Stimulated activated CD4-positive, alpha-beta T cell treated with anti-CD3 and anti-CD28 coated beads, Interleukin-4, amount 100 ng/mL, for 24 hours (primary cell): ENCODE measurements at places on chromosomes 16 and 17.

DNA sequence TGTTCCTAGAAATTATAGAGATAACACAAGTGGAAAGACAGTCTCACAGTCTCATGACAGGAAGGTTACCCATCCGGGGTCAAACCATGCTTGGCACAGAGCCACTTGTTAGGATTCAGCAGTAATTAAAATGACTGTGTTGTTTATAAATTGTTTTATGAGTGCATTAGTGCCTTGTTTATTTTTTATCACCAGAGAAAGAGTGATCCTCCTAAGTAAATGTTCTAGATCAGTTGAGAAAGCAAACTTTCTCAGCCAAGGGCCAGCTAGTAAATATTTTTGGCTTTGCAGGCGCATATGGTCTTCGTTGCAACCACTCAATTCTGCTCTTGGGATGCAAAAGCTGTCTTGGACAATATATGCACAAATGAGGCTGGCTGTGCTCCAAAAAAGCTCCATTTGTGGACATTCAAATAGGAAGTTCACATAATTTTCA, 253.9 kb upstream of the CACNG5 start:
- DNase-seq, result no peak

GRCh38 chr16:4081047-4081446, 35.2 kb downstream of the ADCY9 start:
- DNase-seq, result no peak

- DNase-seq, result no peak
Observed at GRCh38 chr17:49734515-49735490, 27.0 kb upstream of the SLC35B1 start.

DNA sequence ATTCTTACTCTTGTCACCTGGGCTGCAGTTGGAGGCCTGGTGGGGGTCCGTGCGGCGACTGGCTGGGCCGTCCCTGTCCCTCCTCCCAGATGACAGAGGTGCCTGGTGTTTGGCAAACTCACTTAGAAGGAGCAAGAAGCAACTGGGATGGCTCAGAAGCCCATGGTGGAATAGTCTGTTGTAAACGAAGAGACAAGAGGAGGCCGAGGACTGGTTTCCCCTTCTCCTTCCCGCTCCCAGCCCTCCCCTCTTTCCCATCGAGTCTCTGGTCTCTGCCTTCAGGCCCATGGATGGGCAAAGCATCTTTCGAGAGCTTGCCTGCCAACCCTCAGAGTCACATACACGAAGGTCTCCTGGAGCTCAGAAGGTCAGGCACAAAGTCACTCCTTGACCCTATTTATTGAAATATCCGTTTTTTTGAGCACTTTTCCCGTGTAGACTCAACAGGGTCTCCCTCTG, 364.4 kb downstream of the SEC14L1 start:
- DNase-seq, result no peak

GRCh38 chr16:31461201-31461920, 2.1 kb downstream of the ARMC5 start:
- no peak for DNase-seq

GRCh38 chr16:11666103-11667055, 1.9 kb upstream of the SNN start:
- no peak for DNase-seq

DNA sequence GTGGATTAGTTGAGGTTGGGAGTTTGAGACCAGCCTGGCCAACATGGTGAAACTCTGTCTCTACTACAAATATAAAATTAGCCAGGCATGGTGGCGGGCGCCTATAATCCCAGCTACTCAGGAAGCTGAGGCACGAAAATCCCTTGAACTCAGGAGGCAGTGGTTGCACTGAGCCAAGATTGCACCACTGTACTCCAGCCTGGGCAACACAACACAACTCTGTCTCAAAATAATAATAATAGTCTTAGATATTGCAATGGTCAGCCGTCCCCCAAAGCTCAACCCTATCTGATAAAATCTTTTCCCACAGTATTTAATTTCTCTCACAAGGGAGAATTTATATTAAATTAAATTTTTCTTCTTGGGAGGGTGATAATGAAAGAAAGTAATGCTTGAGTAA, 169.6 kb downstream of the XYLT1 start:
- DNase-seq, result no peak

DNA sequence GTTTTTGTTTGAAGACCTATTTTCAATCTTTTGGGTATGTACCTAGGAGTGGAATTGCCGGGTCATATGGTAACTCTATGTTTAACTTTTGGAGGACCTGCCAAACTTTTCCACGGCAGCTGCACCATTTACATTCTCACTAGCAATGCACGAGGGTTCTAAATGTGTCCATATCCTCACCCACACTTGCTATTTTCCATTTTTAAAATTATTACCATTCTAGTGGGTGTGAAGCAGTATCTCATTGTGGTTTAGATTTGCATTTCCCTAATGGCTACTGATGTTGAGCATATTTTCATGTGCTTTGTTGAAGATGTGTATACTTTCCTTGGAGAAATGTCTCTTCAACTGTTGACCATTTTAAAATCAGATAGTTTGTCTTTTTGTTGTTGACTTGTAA, 60.3 kb upstream of the HAPSTR1 start:
- DNase-seq, result no peak

DNA sequence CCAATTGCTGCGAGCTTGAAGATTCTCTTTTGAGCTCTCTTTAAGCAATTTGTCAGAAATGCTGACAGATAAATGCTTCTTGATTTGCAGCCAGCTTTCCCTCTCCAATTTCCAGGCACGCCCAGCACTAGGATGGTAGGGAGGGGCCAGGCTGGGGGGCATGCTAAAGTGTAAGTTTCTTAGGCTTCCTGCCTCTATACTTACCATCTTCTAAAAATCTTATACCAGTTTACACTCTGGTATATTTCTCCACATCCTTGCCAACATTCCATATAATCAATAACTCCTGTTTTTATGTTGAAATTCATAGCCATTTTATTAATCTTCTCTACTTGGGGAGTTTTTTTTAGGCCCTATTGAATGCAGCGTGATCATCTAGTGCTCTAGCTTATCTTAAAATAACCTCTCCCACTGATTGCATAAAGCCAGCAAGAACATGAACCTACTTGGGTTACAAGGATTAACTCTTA, 17.5 kb downstream of the ACSF2 start:
- no peak for DNase-seq

GRCh38 chr17:8884336-8884990, 17.0 kb upstream of the PIK3R6 start:
- DNase-seq, result no peak

GRCh38 chr17:19415311-19415710, 4.3 kb downstream of the RNF112 start:
- no peak for DNase-seq

DNA sequence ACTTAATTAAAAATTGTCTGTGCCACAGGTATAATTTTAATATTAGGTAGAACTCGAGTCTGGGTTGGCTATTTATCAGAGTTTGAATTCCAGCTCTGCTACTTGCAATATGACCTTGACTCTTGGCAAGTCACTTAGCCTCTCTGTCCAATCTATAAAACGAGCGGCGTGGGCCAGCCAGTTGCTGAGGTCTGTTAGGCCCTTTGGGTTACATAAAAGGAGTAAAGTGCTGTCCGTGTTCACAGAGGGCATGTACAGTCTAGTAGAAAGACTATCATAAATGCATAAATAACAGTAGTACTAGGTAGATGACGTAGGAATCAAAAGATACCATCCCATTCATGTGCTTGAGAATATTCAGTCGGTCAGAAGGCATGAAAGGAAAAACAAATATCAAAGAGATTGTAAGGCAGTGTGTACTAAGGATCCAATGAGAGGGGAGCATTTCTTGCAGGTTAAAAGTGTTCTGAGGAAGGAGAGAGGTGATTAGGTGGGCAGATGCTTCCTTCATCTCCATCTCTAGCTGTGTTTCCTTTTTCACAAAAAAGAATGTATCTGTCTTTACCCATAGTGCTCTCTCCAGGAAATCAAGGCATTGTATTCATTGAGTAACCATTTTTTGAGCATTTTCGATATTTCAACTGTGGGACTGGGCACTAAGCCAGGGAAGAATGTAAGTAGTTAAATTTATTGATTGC, 2.4 kb downstream of the TNRC6A start:
- no peak for DNase-seq
